ENCODE measurements at places on chromosomes 11 and 22. TPM values are rescaled to one million over a fixed set of nuclear protein-coding genes. Genes with fewer than 3 reads are reported as not detected.
A peak's percentile ranks its signal among the peaks of the same experiment; 100 is the strongest.

DNA sequence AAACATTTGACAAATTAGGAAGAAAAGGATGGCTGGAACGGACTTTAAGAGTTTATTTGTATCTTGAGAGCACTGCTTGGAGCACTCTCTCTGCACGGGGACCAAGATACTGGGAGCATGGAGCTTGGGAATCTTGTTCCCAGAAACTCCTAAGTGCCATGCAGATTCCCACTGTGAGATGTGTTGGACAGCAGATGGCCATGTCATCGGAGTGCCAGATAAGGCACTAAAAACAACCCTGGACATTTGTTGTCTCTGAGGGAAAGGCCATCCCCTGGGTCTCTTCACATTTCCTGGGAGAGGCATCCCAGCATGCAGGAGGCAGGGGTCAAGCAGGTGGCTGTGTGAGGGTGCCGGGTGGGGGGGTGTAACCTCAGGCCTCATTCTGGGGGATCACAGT lies 2.9 kb downstream of the KIRREL3 start:
- DNase-seq, result no peak

DNA sequence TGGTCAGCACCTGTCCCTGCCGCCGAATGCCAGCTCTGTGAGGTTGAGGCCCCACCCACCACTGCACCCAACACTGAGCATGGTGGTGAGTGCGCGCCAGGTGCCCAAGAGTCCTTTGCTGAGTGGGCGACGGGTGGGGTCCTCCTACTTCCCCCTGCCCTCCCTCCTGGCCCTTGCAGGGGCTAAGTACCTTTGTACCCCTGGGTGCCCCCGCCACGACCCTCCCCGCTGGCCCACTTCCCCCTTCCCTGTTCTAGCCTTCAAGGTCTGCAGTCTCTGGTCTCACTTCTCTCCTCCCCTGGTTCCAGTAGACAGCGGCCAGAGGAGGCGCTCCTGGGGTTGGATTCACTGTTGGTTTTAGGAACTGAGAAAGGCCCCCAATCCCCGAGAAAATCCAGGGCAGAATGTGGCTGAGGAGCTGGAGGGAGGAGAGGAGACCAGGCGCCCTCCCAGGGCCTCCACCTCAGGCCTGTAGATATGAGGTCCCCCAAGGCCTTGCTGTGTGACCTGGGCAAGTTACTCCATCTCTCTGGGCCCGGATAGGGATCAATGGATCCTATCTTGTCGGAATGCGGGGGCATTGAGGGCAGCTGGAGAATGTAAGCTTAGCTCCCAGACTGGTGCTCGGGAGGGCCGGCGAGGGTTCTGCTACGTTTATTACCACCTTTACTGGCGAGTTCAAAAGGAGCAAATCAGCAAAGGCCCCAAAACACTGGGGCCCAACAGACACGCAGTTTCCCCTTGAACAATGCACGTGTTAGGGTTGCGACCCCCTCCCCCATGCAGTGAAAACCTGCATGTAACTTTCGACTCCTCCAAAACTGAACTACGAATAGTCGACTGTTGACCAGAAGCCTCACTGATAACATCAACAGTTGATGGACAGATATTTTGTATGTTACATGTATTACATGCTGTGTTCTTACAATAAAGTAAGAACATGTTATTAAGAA lies 31.9 kb upstream of the SMIM38 start:
- DNase-seq, result no peak

- DNase-seq, result peak; percentile 99
These were observed 61.9 kb downstream of the ADM start for GRCh38 chr11:10366568-10367331.

GRCh38 chr11:105953886-105954285 lies 68.2 kb downstream of the MSANTD4 start:
- DNase-seq, result no peak

DNA sequence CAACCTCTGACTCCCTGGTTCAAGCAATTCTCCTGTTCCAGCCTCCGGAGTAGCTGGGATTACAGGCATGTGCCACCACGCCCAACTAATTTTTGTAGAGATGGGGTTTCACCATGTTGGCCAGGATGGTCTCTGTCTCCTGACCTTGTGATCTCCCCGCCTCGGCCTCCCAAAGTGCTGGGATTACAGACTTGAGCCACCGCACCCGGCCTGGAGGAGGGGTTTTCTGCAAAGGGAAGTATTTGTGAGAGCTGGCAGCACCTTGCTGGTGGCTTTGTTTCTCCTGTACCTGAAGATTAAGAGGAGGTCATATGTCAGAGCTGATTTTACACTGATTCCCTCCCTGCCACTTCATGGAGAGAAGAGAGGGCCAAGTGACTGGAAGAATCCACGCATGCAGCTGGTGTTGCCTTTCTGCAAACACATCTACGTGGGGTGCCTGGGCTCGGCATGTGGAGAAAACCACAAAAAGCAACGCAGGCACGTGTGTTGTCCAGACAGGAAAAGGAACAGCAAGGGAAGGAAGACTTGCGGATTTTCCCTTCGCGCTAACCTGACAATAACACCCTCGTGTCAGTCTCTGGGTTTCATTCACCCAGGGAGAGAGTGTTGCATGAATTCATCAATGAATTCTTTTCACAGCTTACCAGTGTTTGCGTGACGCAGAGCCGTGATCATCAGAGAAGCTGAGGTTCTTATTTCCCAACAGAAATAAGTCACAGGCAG lies 61.9 kb downstream of the TSPAN18 start:
- peak; percentile 41 for DNase-seq

DNA sequence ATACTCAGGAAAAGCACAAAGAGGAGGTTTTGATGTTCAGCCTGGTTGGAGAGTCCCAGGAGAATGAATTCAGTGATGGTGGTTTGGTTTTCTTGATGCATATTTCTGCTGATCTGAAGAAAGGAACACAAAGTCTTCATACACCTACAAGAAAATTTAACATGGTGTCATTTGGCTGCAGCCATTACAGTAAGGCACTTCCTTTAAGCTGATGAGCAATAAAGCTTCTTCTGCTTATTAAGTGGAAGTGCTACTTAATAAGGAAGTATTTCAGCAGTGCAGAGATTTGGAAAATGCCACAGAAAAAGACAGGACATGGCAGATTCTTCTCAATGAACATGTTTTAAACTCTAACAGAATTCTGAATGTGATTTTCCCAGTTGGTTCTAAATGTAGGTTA lies at the start of gene OR1S2:
Gene OR1S2 (minus strand): TSS at position 101 of the 400 bp plus-strand sequence. CDS start 0 bp downstream, at position 101.
- no peak for DNase-seq

DNA sequence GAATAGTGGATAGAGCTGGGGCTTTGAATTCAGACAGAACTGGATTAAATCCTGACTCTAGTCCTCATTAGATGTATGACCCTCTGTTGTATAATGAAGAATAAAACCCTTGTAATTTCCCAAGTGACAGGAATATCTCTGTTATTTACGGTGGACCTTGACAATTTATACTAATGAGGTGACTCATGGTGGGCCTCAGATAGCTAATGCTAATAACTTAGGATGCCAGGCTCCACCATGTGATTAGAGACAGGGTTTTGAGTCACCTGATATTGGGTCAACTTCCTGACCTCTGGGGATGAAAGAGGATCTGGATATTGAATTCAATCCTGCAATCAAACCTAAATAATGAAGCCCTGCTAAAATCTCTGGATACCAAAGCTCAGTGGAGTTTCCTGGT lies 33.6 kb downstream of the OSBP start:
- peak; percentile 38 for DNase-seq

DNA sequence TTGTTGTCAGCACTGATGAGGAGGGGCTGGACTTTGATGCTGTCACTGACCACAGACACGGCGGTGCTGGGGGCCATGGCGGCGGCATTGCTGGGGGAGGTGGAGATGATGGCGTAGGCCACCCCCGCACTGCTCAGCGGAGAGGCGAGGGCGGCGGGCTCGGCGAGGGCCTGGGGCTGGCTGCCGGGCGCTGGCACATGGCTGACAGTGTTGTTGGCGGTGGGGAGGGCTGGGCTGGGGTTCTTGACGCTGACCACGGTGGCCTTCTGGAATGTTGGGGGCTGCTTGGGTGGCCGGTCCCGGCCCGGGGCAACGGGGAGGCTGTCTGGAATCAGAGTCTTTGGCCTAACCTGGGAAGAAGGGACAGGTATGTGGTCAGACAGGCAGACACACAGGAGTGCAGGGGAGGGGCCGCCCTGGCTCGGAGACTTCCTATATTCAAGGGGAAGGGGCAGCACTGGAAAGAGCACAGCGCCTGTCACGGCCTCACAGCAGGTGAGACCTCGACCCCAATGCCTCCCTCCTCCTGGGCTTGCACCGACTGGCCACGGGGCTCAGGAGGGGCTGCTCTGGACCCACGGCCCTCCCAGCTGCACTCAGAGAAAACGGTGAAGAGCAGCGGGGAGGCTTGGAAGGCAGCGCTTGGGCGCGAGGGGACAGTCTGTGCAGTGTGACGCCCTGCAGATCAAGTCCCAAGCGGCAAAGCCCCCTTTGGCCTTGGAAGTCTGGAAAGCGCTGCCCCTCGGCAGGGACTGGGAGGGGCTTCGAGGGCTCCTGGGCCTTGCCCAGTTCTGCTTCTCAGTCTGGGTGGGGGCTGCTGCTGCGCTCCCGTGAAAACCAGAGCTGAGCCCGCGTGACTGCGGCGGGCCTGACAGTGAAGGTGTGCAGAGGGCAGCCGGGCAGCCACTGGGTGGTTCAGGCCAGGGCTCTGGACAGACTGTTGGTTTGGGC lies 93.2 kb downstream of the PHF21B start:
- DNase-seq, result no peak

GRCh38 chr22:21939461-21939913 lies 13.2 kb downstream of the PPM1F start:
- DNase-seq, result no peak

DNA sequence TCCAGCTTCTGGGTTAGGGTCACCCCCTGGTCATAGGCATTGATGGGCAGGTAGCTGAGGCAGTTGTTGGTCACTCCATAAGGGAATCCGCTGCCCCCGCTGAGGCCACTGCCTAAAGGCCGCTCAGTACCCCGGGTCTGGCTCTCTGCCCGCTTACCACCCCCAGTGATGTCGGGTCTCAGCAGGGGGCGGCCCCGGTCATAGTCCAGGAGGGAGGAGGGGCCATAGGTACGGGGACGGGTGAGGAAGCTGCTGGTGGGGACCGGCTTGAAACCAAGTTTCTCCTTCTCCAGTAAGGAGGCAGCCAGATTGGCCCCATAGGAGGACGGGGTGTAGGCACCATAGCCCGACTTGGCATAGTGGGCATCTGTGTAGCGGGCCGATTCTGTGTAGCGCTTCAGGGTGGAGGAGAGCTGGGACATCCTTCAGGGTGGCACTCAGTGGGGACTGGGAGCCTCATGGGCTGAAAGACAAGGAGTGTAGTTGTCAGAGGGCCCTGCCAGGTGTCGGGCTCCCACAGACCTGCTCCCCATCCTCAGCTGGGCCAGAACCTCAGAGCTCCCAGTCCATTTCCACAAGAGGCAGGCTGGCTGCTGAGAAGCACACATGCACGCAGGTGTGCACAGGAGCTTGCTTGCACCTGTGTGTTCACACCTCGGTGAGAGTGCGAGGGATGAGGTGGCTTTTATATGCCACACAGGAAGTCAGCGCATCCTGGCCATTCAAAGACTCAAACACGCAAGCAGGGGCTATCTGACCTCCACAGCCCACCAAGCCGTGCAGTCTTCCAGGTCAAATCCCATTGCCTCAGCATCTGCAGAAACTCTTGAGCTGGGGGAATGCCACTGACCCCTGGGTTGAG lies 8.2 kb downstream of the USP2 start:
- DNase-seq, result no peak

DNA sequence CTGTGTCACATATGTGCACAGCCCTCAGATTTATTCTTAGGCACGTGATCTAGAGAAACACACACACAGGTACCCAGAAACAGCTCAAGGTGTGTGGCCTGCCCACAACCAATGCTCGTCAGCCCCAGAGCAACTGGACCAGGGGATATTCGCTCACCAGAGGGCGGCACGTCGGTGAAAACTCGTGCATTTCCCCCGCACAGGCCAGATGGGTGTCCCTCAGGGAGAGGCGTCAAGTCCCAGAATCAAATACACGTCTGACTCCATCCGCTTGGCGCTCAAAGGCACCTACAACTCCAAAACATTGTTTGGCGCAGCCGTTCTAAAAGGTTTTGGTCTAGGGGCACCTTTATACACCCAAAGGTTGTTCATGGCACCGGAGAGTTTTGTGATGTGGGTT lies 429.0 kb downstream of the BRD1 start:
- no peak for DNase-seq

ABCC8 gene
- total RNA-seq, result not detected

DNA sequence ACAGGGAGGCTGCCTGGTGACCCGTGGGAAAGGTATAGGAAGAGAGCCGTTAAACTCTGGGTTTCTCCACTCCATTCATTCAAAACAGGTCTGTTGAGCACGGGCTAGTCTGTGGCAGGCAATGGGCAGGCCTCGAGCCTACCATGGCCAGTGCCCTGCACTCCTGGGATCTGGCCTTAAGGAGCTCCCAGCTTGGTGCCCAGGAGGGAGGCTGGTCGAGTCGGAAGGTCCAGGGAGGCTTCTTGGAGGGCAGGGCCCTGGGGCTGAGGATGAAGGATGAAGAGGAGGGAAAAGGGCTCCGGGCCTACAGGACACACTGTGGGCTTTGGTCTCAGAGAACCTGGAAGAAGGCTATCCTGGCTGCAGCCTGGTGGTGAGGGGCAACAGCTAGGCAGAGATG lies 41.9 kb upstream of the MN1 start:
- no peak for DNase-seq

ELFN2 gene
- total RNA-seq, result 0.32 TPM

DNA sequence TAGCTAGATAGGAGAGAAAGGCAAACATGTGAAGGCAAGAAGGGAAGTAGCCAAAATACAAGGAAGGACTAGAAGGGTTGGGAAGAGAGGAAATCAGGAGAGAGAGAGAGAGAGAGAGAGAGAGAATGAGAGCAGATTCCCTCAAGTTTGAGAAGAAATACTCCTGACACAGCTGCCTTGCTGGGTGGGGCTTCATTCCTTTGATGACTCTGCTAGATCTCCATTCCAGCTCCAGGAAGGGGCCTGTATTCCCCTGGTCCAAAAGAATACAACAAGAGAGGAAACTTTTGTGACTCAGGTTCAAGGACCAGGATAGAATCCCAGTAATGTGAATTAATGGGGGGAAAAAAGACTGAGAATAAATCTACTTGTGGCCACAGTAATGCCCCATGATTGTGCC lies 62.9 kb upstream of the SPON1 start:
- DNase-seq, result no peak

All from fibroblast of villous mesenchyme (primary cell).